Activated naive CD8-positive, alpha-beta T cell treated with anti-CD3 and anti-CD28 coated beads, Interleukin-2, amount 50 U/mL, for 16 hours (primary cell): ENCODE measurements at places on chromosomes 4 and X.

DNA sequence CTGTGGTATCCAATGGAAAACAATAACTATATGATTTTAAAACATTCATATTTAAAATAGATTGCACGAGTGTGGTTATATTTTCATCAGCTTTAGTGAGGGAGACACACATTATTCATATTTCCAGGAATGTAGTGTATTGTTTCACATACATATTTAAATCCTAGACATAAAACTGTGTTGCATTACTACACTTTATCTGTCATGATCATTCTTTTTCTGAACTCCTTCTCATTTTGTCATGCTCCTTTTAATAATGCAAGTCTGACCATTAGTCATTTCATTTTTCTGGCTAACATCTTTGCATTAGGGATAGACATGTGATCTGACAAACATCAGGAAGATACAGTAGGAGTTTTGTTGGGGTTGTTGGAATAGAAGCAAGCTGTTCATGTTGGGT lies 1382.7 kb downstream of the PCDH7 start:
- no peak for DNase-seq

- no peak for DNase-seq
Measured at GRCh38 chr4:103100691-103101090, 1.1 kb upstream of the BDH2 start.

- no peak for DNase-seq
Measured at GRCh38 chrX:68695206-68695845, 47.9 kb downstream of the STARD8 start.

DNA sequence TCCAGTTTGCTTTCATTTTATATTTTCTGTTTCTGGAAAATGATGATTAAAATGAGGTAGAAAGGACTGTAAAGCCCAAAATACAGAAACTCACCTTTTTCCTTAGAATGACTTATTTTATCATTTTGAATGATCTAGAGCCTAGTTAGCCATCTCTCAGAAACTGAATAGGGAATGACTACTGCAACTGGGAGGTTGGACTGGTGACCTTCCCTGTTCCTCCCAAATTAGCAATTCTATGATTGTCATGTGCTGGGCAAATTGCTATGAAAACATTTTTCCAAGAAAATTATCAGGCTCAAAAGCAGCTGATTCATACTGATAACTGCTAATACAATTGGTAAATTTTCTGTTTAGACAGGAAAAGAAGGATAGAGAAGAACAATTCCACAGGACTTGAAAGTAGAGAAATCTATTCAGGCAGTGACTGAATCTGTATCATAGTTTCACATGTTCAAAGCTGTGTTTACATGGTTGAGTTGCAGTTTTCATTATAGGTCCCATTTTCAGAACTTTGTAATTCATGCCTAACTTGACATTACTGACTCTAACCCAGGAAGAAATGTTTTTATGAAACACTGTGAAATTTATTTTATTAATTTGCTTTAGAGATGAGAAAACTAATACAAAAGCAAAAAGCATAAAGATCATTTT lies 43.4 kb upstream of the SEC24B start:
- no peak for DNase-seq

- no peak for DNase-seq
Measured at GRCh38 chrX:3231766-3232165, 114.7 kb downstream of the MXRA5 start.
